ENCODE measurements at places on chromosomes 1 and 21.

DNA sequence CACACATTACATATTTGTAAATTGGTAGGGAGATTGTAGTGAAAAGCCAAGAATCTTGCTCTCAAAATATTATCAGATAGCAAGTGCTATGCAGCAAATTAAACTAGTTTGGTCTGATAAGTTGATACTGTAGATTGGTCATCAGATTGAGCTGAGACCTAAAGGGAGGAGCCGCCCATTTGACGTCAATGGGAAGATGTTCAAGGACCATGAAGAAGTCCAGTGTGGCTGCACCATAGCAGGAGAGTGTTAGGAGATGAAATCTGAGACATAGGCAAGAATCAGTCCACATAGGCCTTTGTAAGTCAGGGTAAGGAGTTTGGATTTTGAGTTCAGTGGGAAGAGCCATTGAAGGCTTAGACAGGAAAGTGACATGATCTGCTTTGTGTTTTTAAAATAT is 16.3 kb downstream of the ZMPSTE24 start:
- DNase-seq, result no peak

DNA sequence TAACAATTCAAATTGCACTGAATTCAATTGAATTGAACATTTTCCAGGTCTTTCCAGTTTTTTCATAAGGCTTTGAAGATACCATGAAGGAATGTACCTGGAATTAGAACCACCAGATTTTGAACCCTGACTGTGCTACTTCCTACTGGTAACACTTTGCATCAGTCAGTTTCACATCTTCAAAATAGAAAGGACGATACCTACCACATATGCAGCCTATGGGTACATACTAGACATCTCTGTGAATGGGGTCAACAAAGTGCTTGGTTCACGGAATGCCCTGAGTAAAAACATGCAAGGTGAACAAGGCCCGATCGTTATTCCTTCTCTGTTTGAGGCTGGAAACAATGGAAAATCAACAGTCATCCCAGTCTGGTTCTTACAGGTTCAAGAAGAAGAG is 41.2 kb upstream of the WLS start:
- DNase-seq, result no peak

DNA sequence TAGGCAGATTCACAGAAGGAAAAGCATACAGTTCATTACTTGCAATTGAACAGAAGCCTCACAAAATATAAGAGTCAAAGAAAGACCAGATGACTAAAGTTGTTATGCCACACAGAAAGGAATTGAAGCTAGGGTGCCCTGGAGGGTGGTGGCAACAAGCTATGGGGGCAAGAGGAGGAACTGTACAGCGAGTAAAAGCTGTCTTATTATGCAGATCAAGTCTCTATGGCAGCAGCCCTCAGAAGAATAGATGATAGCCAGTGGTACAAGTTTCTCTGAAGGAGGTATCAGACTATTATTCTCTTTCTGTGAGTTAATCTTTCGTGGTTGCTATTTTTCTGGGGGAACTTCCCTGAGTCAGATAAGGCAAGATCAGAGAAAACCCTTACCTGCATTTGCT is 72.2 kb downstream of the C21orf91 start:
- no peak for DNase-seq

GRCh38 chr1:95086949-95087533 is 14.3 kb upstream of the ALG14 start:
- DNase-seq, result peak; percentile 31

DNA sequence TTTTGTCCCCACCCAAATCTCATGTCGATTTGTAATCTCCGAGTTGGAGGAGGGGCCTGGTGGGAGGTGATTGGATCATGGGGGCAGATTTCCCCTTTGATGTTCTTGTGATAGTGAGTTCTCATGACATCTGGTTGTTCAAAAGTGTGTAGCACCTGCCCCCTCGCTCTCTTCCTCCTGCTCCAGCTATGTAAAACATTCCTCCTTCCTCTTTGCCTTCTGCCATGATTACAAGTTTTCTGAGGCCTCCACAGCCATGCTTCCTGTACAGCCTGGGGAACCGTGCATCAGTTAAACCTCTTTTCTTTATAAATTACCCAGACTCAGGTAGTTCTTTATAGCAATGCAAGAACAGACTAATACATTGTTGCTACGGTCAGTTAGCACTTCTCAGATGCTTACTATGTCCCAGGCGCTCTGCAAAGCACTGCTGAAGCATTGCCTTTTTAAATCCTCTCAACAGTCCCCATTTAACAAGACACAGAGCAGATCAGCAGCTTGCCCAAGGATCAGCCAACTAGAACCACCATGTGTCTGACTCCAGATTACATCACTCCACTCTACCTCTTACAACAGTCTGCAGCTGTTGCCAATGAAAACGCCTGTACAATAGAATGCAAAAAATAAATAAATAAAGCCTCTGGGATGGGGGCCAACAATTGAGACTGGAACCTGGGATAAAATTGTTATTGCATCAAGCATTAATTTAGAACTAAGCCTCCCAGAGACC is 52.4 kb upstream of the USP1 start:
- peak; percentile 78 for DNase-seq

DNA sequence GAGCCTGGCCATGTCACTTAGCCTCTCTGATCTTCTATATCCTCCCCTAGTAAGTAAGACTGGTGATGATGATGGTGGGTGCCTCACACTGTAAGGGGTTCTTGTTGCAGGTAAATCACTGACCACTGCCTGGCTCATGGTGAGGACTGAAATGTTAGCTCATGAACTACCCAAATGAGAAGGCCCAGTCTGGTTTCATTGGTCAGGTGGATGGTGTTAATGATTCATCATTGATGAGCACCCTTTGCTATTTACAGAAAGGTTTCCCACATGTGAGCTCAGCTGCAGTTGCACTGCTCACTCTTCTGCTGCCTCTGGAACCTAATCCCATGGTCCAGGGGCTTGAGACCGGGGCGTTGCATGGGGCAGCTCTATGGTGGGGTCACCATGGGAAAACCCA is 417.7 kb downstream of the PRDM2 start:
- no peak for DNase-seq

GRCh38 chr21:44453120-44453519 is 2.2 kb upstream of the LRRC3 start:
- DNase-seq, result no peak

DNA sequence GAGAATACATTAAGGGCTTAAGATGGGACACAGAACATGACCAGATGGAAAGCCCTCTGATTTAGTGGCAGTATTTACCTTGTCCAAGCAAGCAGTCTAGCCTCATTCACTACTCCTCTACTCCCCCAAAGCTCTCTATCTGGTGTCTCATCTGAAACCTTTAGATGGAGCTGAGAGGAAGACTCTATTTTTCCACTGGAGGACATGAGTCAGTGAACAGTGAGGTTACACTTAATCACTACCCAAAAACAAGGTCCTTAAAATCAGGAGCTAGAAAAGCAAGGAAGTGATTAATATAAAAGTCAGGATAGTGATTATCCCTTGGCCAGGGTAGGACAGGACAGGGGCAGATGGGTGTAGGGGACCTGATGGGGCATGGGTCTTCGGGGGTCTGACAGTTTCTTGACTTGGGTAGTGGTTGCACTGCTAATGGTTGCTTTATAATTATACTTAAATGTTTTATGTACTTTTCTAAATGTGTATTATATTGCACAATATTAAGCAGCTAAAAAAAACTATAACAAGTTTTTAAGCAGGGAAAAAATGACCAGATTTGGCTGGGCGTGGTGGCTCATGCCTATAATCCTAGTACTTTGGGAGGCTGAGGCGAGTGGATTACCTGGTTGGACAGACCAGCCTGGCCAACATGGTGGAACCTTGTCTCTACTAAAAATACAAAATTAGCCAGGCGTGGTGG is 3.0 kb downstream of the PTPN22 start:
- DNase-seq, result no peak

DNA sequence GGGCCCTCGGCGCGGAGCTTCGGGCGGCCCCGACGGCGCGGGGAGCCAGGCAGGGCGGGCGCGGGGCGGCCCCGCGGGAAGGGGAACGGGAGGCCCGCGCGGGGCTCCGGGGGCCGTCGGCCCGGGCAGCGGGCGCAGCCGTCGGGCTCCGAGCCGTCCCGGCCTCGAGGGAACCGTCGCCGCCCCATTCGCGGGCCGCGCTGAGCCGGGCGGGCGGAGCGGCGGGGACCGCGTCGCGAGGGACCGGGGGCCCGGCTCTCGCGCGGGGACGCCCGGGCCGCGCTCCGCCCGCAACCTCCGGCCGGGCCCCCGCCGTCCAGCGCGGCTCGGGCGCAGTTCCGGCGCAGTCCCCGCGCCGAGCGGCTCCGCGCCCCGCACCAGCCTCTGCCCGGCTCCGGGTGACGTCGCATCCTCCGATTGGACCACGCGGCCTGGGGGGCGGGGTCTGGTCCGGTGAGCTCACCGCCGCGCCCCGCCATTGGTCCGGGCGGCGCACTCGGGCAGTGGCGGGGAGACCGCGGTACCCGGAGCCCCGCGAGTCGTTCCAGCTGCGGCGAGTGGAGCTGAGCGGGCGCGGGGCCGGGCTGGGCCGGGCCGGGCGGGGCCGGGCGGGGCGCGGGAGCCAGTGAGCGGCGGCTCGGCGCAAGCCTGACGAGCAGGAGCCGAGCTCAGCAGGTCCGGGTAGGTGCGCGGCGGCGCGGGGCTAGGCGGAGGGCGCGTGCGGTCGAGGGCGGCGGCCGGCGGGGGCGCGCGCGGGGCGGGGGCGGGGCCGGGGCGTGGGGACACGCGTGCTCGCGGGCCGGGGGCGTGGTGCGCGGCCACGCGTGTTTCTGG is 66.7 kb upstream of the VAMP3 start:
- peak; percentile 96 for DNase-seq

DNA sequence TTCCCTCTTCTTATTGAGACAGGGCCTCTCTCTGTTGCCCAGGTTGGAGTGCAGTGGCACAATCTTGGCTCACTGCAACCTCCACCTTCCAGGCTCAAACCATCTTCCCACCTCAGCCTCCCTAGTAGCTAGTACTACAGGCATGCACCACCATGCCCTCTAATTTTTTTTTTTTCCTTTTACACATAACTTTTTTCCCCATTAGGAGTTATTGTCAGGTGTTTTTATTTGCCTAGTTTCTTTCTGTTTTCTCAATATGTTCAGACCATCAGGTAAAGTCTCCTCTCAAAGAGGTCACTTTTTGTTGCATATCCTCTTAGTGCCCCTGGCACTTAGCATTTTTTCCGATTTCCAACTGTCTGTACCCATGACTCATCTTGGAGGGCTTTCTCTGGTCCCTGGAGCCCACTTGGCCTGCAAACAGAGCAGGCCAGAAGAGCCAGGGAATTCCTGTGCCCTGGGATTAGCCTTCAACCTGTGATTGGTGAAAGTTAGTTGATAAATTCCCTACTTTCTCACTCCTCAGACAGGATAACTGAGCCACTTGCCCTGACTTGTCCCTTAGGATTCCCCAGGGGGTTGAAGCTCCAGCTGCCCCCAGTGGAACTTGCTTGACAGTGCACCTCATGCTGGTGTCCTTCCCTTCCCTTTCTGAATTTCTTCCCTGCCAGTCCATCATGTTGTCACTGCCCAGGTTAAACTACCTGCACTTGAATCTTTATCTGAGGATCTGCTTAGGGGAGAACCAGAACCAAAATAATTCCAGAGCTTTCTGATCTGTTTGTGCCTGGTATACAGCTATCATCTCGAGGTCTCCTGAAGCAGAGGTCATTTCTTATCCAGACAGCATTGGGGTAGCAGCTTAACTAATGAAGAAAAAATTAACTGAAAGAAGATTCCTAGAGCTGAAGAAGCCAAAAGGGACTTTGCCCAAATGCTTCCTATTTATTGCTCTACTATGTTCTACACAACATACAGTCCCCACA is 2.4 kb downstream of the NTPCR start:
- no peak for DNase-seq

DNA sequence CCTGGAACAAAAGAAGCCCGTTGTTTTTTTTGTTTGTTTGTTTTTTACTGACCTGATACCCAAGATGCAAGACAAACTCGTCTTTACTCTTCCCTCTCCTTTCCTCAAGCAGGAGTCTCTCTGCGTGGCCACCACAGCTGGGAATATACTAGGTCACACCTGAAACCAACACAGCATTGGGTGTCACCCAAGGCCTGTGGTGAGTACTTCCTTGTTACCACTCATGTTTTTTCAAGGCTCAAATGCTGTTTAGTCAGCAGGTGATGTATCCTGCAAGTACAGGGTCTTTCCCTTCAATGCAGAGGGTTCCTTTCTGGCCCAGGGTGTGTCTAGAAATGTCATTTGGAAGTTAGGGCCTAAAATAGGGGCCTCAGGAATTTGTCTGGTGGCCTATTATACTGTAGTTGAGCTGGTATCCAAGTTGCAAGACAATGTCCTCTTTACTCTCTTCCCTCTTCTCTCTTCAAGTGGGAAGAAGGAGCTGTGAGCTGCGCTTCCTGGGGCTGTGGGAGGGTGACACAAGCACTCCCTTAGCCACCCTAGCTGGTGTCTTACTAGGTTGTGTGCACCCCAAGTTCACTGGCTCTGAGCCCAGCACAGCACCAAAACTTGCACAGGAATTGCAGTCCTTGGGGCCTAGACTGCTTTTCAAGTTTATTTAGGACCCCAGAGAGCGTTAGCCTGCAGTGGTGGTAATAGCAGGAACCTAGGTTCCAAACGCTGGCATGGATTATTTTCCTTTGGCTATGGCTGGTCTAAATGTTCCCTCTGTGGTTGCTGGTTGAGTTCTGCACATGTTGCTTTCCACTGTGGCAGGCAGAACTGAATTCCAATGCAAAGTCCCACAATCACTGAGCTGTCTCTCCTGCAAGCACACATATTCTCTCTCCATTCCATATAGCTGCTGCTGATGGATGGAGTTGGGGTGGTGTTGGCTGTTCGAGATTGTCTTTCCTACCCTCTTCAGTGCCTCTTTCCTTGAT is 91.4 kb upstream of the LYPLAL1 start:
- no peak for DNase-seq

GRCh38 chr1:27806758-27807157 is 23.8 kb upstream of the PPP1R8 start:
- DNase-seq, result no peak

- DNase-seq, result no peak
These were observed 344.4 kb upstream of the ESRRG start for GRCh38 chr1:217067642-217068041.

- DNase-seq, result no peak
These were observed 68.4 kb downstream of the USP24 start for GRCh38 chr1:55146781-55147180.

DNA sequence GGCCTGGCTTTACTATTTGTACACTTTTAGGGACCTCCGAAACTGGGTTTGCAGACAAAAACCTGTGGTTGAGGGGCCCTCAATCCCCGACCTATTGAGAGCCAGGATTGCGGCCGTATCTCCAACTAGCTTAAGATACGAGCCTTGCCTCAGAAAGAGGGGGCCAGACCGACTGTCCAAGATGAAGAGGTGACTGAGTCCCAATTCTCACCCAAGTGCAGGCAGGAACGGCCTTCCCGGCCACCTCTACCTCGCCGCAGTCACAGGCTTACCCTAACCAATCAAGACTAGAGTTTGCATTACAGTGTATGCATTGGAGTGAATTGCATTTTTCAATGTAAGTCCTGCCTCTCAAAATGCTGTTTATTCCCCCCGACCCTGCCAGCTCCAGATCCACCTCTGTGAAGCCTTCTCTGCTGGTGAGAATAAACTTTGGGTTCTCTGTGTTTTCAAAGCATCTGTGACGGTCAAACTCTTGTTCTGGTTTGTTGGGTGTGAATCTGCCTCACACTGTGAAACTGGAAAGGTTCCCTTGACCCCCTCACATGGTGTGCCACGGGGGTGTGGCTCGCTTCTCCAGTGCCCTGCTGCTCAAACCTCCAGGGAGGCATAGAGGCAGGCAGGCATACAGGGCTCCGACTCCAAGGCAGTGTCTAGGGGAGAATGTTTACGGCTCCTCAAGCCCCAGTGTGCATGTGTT is 62.2 kb upstream of the WLS start:
- peak; percentile 27 for DNase-seq

GRCh38 chr1:247833601-247834000 is 8.1 kb downstream of the OR11L1 start:
- DNase-seq, result no peak

GRCh38 chr1:214579183-214579582 is 23.8 kb upstream of the CENPF start:
- no peak for DNase-seq

- DNase-seq, result peak; percentile 56
These were observed 25.0 kb downstream of the KANK4 start for GRCh38 chr1:62294261-62294660.
